Activated CD4-positive, CD25-positive, alpha-beta regulatory T cell treated with anti-CD3 and anti-CD28 coated beads, Interleukin-2, amount 50 U/mL, for 72 hours (primary cell): ENCODE measurements at places on chromosomes 3 and 15.

DNA sequence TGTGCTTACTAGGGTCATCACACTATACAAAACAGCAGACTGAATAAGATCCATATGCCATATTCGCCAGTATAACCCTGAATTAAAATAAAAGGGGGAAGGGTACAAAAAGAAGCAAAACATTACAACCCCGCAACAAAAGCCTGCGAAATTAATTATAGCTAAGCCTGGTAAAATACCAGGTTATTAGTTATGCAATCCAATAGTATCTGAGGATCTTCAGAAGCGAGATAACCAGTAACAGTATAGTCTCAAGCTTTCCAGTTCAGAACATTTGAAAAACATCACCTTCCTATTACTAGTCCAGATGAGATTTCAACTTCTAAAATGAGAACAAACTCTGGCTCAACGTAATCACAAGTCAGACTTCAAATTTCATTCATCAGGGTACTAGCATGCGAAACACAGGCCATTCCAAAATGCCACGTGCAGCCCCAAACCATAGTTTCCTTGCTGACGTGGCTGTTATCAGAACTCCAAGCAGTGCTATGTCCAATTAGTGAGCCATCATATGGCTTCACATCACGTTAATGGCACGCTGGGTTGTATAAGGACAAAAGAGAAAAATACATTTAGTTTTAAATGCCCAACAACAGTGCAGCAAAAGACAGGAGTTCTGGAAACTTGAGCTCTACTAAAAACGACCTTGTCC is 1.1 kb downstream of the SSR3 start:
- DNase-seq = no peak

- DNase-seq = no peak
Observed at GRCh38 chr3:154668187-154668586, 238.2 kb upstream of the GPR149 start.

DNA sequence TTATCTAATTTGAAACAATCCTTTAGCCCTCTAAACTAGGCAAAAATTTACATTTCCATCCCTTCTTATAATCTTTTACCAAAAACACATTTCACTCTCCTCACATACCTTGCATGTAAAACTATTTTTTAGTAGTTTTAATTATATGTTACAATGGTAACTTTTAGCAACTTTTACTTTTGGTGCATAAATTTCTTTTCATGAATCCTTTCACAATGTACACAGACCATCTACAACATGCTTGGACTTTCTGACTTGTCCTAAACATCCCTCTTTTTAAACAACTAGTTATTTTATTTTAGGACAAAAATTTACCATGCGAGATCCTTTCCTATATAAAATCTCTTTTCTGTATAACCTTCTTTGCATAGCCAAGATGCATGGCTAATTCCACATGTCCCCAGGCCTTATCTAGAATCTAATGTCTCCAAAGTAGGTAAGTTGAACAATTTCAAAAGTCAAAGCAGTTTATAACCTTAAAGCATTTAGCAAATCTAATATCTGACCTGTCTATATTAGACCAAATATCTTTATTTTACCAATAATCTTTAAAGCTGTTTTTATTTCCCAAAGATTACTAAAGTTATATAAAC is 14.4 kb upstream of the ALDH1L1 start:
- no peak for DNase-seq

GRCh38 chr15:58475573-58476524 is 44.1 kb downstream of the LIPC start:
- DNase-seq = no peak

DNA sequence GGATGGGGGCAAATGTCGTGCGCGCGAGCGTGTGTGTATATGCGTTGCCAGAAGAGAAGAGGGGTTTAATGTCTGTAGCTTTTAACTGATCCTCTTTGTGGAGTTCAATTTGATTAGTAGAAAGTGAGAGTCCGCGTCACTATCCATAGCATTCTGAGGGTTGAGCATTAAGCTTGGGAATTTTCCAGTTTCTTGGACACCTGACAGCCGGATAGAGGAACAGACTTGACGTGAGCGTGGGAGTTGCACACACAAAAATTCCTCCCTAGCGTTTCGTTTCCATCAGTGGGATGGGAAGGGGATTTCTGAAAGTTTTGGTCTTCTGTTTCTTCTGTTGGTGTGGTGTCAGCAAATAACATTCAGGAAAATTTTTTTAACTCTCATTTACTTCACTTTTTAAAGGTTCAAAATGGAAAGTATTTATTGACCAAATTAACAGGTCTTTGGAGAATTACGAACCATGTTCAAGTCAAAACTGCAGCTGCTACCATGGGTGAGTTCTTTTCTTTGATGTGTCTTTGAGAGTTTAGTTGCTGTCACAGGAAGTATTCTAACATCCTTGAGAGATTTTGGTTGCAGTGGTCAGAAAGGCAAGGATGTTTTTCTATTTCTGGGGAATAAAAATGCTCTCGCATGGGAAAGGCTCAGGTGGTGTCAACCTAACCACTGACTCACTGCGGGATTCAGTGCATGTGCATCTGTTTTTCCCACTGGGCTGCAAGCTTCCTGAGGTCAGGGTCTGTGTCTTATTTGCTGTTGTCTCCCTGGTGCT is 841 bp downstream of the POGLUT1 start:
- DNase-seq = no peak
